ENCODE measurements at places on chromosomes 13 and 19.

GRCh38 chr13:113565526-113566226 lies 18.9 kb upstream of the TFDP1 start:
- no peak for DNase-seq

GRCh38 chr13:39527961-39528660 lies 74.9 kb downstream of the LHFPL6 start:
- DNase-seq, result no peak

DNA sequence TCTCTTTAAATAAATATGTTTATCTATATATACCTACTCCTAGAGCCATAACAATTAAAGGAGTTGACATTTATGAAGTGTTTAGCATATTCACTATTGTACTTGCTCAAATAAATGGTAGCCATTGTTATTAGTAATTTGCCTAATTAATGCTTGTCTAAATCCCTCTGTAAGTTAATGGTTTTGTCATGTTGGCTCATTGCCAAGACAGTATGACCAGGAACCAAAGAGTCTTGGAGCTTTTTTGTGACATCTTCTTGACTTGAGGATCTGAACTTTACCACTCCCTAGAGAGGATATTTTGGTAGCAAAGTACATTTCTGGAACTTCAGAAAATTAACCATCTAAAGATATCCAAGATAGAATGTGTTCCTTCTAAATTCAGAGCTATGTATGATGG lies 15.5 kb downstream of the FRY start:
- no peak for DNase-seq

DNA sequence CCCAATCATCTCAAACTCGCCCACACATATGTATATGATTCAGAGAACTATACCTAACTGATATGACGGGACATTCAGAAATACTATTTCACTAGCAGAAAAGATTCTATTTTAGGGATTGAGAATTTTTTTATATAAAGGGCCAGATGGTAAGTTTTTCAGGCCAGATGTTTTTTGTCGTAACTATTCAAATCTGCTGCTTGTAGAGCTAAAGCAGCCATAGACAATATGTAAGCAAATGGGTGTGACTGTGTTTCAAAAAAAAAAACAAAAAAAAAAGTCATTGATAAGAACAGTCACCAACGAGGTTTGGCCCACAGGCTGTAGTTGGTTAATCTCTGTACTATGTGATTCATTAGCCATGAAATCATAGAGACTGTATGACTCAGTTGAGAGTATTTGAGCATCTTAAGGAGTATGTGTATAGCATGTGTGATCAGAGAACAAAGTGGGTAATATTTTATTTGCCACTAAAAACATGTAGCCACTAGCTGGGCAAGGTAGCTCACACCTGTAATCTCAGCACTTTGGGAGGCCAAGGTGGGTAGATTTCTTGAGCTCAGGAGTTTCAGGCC lies 2724.7 kb downstream of the PCDH9 start:
- DNase-seq, result no peak

- no peak for DNase-seq
These were observed 23.2 kb upstream of the GPC5 start for GRCh38 chr13:91375116-91375729.

- DNase-seq, result no peak
These were observed 464.1 kb downstream of the KLF5 start for GRCh38 chr13:73522937-73523336.

DNA sequence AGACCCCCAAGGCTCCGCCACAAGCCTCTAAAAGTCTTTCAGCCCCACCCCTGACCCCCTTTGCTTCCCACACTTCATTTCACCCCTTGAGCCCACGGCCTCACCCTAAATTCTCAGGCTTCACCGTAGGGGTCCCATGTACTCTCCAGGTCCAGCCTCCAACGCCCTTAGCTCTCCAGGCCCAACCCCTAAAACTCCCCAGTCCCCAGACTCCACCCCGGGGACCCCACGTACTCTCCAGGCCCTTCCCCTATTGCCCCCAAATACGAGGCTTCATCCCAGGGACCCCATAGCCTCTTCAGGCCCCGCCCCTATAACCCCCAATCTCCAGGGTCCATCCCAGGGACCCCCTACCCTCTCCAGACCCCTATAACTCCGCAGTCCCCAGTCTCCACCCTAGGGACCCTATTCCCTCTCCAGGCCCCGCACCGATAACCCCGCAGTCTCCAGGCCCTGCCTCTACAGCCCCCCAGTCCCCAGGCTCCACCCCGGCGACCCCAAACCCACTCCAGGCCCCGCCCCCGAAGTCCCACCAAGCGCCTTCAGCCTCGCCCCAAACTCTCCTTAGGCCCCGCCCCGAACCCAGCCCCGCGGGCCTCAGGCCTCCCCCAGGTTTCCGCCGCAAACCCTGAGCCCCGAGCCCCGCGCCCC lies 619 bp downstream of the MED16 start:
- DNase-seq, result no peak

DNA sequence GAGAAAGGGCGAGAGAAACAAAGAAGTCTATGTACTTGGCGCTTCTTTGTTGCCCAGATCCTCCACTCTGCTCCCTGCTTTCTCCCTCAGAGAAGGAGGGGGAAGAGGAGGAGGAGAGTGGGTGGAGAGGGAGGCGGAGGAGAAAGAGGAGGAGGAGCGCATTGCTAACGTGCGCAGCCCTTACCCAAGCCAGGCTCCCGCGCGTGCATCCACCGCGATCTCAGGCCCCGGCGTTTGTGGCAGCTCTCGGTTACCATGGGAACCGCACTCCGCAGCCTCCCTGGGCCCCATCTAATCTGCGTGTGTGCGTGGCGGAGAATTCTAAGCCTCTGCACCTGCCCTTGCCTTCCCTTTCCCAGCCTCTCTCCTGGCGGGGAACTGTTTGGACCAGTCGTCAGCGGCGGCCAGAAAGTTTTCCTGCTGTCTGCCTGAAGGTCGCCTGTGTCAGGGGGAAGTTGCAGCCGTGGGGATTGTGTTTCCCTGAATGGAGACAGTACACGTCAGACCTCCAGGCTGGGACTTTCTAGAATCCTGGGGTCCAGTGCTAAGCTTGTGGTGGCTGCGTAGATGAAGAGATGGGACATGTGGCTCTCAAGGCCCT lies at the start of gene ERICH6B:
ERICH6B (minus strand) TSS at position 239 of the 601 bp plus-strand sequence. CDS start 18,734 bp downstream, outside the sequence.
- no peak for DNase-seq

- no peak for DNase-seq
These were observed 777.2 kb downstream of the UQCRFS1 start for GRCh38 chr19:28435551-28436271.

DNA sequence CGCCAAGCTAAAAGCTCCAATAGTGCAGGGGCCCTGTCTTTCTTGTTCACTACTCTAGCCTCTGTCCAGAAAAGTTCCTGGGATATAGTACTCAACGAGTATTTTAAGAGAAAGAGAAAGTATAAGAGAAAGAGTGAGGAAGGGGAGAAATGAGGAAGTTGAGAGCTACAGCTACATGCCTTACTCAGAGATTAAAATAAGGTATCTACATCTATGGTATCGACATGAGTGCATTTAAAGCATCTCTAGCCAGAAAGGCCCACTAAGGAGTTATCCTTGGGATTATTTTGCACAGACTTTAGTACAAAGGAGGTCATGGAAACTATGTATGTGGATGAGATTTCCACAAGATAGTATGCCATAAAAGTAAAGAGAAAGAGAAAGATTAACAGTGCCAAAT lies 28.5 kb downstream of the MYCBP2 start:
- no peak for DNase-seq

DNA sequence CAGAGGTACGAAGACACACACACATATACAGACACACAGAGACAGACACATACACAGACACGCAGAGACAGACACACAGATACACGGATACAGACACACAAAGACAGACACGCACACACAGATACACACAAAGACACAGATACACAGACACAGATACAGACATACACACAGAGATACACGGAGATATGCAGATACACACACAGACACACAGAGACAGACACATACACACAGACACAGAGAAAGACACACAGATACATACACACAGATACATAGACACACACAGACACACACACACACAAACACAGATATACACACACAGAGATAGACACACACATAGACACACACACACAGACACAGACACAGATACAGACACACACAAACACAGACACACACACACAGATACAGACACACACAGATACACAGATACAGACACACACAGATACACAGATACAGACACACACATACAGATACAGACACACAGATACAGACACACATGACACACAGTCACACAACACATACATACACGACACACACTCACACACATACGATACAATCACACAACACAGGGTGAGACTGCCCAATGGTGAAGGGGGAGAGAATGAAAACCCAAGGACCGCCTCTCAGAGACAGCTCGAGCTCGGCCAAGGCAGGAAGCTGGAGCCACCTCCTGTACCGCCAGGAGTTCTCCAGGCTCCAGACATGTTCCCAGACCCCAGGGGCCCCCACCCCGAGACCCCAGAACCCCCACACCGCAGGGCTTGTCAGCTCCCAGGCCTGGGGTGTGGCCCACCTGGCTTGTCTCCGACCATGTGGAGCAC lies 8.8 kb upstream of the CCER2 start:
- DNase-seq, result no peak

DNA sequence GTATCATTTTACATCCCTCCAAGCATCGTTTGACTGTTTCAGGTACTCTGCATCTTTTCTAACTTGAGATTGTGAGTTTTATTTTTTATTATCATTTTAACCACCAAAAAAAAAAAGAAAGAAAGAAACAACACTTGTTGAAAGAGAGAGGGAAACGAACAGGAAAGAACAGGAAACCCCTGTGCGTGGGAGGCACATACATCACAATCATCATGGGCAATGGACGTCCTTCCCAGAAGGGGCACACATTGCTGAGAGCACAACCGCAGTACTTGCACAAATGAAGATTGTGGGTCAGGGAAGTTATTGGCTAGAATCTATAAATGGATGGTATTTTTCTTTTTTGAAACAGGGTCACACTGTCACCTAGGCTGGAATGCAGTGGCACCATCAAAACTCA lies 1.7 kb downstream of the CLC start:
- no peak for DNase-seq

DNA sequence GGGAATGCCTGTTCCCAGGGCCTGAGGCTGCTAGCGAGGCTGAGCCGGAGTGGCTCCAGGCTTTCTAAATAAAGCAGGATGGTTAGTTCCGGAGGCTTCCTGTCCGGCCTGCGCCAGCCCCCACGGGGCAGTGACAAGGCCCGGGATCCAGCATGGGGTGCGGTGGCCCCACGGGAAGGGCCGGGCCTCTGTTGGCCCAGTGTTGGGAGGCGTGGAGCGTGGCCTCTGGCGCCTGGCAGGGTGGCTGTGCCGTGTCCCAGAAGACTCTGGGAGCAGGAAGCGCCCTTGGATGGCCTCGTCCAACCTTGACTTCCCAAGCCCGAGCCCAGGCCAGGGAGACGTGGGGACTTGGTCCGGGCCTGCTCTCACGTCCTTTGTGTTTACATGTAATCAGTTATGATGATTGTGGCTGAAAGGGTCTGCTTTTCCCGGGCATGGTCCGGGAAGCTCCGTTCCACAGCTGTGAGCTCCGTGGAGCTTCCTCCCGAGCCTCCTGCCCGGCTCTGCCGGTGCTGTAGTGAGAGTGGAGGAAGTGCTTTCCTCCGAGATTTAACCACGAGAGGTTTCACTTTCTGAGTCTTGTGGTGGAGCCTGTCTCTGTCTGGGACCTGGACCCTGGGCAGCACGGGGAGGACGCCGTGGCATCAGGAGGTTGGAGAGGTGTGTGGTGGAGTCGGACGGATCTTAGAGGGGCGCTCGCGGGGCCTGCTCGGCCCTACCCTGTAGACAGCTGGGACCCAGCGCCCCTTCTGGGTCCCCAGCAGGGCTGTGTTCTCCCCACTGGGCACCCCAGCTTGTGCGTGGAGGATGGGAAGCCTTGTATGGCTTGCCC lies 4.6 kb downstream of the GNA11 start:
- peak; percentile 50 for DNase-seq

GRCh38 chr19:48398102-48398374 lies 4.6 kb downstream of the GRIN2D start:
- no peak for DNase-seq

- DNase-seq, result no peak
These were observed 17.7 kb downstream of the LSM14A start for GRCh38 chr19:34189917-34190425.

Measured in CD4-positive, alpha-beta T cell treated with Interleukin-6 for 4 hours (primary cell).